Cortex of kidney (tissue), 1 donor: ENCODE measurements at places on chromosomes 3 and 15.

DNA sequence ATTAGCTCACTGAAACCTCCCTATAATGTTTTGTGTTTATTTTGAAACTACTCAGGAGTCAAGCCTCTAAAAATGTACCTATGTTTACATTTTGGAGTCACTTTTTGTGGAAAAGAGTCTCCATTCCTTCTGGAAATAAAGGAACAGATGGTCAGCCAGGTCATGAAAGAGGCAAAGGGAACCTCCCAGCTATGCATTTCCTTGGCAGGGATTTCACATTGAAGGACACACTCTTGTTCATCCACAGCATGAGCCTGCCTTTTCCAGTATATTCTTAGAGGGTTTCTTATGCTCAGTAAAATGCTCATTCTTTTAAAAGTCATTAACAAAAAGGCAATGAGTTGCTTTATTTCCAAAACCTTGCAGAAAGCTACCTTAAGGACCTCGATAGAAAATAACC lies 20.8 kb downstream of the STAC start:
- no peak for DNase-seq

DNA sequence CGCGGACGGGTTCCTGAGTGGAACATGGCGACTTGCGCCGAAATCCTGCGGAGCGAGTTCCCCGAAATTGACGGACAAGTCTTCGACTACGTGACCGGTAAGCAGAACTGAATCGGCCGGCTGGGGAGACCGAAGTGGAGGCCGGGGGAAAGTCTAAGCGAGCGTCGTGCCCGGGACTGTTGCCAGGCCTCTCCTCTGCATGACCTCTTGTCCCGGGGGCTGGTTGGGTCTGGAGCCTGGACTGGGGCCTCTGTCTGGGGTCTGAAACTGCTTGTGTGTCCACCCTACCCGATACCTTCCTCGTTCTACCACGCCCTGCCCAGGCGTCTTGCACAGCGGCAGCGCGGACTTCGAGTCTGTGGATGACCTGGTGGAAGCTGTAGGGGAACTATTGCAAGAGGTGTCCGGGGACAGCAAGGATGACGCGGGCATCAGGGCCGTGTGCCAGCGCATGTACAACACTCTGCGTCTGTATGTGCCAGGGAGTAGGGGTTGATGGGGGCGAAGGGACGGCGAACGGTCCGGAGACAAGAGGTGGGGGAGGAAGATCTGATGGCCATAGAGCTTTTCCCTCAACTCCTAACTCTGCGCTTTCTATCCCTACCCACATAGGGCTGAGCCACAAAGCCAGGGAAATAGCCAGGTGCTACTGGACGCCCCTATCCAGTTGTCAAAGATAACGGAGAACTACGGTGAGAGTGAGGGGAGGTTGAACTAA lies at the start of gene ABCF3:
Gene ABCF3 (plus strand): TSS at position 16 of the 718 bp plus-strand sequence. CDS start 9 bp downstream, at position 25.
- no peak for DNase-seq

DNA sequence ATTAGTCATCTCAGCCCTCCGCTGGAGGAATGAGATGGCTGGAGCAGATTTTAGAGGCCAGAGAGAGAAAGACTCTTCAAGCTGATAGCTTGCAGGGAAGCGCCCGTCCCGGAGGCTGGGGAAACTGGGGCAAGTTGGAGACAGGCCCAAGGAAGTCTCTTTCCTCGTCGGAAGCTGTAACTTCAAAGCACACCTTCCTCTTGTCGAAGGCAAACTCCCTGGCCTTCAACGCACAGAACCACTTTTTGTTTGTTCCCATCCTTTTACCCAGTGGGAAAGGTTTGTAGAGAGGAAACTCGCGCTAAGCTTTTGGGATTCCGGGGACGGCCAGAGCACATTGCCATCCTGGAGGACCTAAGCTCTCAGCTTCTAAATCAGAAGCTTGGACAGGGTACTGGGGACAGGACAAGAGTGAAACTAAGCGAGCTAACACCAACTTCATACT lies 900 bp upstream of the EOMES start:
- no peak for DNase-seq

DNA sequence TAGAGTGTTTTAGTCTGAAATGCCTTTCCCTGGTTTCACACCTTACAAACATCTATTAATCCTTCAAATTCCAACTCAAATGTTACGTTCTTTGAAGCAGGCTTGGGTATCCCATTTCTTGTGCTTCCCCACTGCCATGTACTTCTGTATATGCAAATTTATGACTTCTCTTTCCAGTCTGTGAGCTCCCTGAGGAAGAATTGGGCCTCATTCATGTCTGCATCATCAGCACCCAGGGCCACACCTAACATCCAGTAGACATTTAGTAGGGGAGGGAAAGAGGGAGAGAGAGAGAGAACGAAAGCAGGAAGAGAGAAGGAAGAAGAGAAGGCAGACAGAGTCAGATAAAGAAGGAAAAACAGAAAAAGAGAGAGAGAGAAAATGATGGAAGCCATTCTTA lies 53.3 kb upstream of the KY start:
- DNase-seq = no peak

- DNase-seq = no peak
Observed at GRCh38 chr3:195133462-195133861, 137.5 kb downstream of the XXYLT1 start.

- no peak for DNase-seq
Observed at GRCh38 chr3:100106094-100106493, 8.2 kb downstream of the FILIP1L start.

GRCh38 chr3:106823701-106824100 lies 553.5 kb upstream of the CCDC54 start:
- DNase-seq = no peak

DNA sequence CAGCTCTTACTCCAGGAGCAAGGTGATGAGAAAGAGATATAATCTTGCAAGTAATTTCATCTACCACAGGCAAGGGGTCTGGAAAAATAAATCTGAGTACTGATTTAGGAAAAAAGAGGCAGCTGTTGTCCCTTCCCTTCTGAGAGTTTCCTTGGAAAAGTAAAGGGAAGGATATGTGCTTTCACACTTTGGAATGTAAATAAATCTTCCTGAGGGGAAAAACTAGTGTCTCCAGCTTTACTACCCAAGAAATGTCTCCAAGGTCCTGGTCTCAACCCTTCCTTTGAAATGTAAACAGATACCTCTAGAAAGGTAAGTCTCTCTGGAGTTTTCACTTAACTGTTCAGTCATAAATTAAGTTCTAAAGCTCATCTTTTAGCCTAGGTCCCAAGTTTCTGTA lies 102.6 kb downstream of the DPH6 start:
- DNase-seq = no peak

GRCh38 chr3:120622870-120623726 lies 27.0 kb downstream of the NDUFB4 start:
- DNase-seq = no peak

GRCh38 chr3:150341891-150342290 lies 66.2 kb upstream of the TSC22D2 start:
- DNase-seq = no peak

DNA sequence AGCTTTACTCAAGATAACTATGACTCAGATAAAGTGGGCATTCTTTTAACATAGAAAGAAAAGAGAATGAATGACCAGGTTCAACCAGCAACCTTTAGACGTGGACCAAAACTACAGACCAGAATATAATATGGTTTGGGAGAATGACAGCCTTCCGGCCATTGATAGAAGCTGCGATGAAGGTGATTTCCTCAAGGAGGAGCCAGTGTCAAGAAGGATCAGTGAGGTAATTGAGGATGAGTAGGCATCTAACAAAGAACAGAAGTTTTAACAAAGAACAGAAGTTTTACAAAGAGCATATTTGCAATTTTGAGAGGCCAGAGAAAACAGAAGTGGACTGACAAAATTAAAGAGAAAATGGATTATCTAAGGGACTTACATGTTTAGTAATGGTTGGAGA lies 289.0 kb upstream of the AGTR1 start:
- DNase-seq = no peak

DNA sequence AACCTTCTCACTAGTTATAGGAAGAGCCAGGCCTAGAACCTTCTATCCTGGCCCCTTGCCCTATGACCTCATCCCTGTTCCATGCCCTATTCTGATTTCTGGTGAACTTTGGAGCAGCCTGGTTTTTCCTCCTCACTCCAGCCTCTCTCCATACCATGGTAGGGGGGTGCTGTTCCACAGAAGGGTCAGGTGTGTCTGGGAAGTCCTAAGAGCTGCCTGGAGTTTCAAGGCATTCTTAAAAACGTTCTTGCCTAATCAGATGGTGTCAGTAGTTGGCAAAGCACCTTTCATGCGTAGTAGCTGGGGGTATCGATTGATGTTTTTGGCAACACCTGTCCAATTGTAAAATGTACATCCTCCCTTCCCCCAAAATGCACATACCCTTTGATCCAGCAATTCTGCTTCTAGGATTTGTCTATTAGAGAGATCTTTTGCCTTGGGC lies 16.8 kb upstream of the ALPK3 start:
- no peak for DNase-seq

- no peak for DNase-seq
Observed at GRCh38 chr3:103195216-103195615, 760.4 kb downstream of the ZPLD1 start.

DNA sequence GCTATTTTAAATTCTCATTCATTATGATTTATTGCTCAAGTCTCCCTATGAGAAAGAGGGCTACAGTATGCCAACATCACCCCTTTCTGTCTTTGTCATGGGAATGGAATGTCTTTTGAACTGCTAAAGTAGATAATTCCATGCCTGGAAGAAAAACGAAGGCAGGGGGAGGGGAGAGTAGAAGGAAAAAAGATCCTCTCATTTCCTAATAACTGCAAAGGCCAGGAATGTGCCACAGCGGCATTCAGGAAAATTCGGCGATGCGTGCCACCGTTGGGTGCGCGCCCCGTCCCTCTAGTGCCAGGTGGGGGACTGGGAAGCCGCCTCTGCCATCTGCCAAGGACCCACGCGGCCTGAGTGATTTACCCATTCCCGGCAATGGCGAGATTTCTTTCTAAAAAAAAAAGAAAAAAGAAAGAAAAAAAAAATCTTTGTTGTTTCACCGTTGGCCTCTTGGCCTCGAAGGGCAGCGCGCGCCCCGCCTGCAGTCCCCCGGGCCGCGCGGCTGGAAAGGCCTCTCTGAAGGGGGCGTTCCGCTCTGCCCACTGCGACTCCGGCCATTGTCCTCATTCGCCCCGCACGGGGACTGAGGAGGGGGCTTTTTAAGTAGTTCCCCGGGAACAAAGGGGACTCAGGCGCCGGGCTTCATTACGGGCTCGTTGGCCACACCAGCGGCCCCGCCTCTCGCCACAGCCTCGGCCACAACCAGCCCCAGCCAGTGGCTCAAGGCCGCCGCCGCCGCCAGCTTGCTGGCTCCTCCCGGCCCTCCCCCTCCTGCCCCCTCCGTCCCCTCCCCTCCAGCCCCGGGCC lies 54.5 kb downstream of the CPN2 start:
- DNase-seq = no peak

GRCh38 chr3:138921316-138922292 lies 25.3 kb downstream of the FOXL2 start:
- DNase-seq = no peak

DNA sequence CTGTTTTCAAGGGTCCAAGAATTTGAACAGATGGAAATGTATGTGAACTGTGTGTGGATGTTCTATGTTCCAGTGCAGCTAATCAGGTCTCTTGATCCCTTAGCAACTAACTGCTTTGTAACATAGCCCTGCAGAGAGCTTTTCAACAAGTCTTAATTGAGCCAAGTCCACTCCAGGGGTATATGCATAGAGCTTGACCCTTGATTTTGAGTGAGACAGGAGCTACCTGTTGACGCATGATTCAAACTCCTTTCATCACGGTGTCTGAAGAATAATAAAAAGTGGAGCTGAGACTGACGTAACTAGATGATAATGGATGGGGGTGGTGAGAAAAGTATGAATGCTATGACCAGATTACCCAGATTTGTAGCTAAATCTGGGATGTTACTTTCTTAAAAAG lies 93.3 kb upstream of the CCDC54 start:
- DNase-seq = no peak

GRCh38 chr15:42146551-42147430 lies 9.6 kb downstream of the PLA2G4F start:
- no peak for DNase-seq

- no peak for DNase-seq
Observed at GRCh38 chr15:65806397-65806796, 14.3 kb upstream of the DENND4A start.

GRCh38 chr3:46110701-46111493 lies 83.6 kb upstream of the XCR1 start:
- no peak for DNase-seq

DNA sequence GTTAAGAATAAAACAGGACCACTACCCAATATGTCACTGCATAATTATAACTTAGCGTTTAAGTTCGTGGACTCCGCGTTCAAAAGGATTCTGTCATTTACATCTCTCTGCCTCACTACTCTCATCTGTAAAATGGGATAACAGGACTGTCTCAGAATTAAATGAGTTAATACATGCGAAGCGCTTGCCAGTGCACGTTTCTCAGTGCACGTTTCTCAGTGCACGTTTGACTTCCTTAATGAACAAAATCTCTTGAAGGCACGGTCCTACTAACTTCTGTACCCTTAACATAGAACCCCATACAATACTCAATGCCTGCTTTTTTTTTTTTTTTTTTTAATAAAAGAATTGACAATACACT lies 499 bp downstream of the RABL3 start:
- DNase-seq = no peak

GRCh38 chr3:124261306-124261705 lies 269.4 kb upstream of the ROPN1 start:
- DNase-seq = no peak

- DNase-seq = no peak
Observed at GRCh38 chr15:72135719-72136118, 17.5 kb downstream of the SENP8 start.

- no peak for DNase-seq
Observed at GRCh38 chr3:40770061-40770460, 245.3 kb downstream of the ZNF621 start.

DNA sequence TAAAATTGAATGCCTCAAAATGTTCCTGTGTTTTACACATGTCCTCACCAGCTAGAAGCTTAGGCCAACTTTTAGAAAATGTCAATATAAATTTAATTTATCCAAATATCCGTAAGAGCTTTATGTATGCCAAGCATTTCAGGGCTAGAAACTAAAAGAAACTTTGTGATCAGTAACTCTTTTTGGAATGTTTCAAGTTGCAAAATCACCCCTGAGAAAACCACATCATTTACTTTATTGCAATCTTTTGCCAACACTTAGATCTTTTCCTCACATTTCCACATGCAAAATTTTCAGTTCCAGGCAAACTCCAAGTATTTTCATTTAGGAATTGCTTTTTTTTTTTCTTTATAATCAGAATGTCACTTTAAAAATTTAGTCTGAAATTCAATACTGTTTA lies 20.1 kb upstream of the IGF1R start:
- no peak for DNase-seq

GRCh38 chr3:179599531-179599930 lies 4.9 kb downstream of the MRPL47 start:
- no peak for DNase-seq

- no peak for DNase-seq
Observed at GRCh38 chr3:46413951-46414350, 6.9 kb downstream of the CCRL2 start.

- DNase-seq = no peak
Observed at GRCh38 chr15:100345438-100345837, 3.7 kb upstream of the ADAMTS17 start.

GRCh38 chr3:126573492-126574117 lies 14.9 kb upstream of the C3orf22 start:
- DNase-seq = no peak

GRCh38 chr3:128273109-128273840 lies 120.0 kb downstream of the EEFSEC start:
- no peak for DNase-seq
